NCI-H1048 (cell line): ENCODE measurements at places on chromosomes 13 and 19.

DNA sequence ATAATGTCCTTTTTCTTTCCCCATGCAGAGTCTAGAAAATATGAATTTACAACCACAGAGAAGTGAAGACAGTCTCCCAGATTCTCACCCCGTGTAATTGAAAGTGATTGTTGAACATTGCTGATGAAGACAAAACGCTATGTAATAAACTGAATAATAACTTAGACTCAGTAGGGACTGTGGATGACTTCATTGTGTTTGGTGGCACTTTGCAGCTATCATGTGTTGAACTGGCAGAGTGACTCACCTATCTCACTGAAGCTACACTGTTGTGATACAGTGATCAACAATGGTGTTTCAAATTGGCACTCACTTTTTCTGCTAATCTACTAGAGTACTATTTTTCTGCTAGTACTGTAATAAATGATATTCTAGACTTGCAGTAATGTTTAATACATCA lies 261.3 kb downstream of the DACH1 start:
- no peak for DNase-seq

- DNase-seq, result no peak
These were observed 61.1 kb upstream of the NPAS1 start for GRCh38 chr19:46958532-46958931.

- DNase-seq, result no peak
These were observed 22.2 kb downstream of the VSTM2B start for GRCh38 chr19:29547981-29548380.

- DNase-seq, result no peak
These were observed 87.9 kb downstream of the LIG4 start for GRCh38 chr13:108127406-108127805.

DNA sequence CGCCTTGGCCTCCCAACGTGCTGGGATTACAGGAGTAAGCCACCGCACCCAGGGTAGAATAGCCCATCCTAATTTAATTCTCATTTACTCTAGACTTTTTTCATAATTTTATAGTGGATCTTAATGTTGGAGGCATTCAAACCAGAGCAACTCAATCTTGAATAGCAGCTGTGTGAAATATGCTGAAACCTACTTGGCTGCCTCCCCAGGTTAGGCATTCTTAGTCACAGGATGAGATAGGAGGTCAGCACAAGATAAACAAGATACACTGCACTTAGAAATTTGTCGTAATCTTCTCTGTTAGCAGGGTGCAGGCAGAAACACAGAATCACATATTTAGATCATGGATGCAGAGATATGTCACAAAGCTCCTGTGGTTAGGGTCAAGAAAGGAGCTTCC lies 2.7 kb upstream of the ZNF43 start:
- DNase-seq, result no peak

GRCh38 chr13:78827471-78827870 lies 168.5 kb upstream of the OBI1 start:
- DNase-seq, result no peak
